ENCODE measurements at places on chromosomes 2 and 18.

DNA sequence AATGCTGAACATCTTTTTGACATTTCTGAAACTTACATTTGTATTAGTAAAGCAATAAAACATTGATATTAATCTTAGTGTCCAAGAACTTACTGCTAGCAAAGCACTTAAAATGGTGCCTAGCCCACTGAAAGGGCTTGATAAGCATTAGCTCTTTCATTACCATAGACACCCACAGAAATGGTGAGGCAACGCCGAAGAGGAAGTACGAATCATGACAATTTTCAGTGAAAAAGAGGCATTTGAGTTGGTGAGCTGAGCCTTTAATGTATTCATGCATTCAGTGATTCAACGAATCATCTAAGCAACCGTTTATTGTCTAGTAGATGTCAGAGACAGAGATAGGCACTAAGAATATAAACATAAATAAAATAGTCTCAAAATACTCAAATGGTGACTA, 101.1 kb downstream of the PIGN start:
- no peak for DNase-seq

DNA sequence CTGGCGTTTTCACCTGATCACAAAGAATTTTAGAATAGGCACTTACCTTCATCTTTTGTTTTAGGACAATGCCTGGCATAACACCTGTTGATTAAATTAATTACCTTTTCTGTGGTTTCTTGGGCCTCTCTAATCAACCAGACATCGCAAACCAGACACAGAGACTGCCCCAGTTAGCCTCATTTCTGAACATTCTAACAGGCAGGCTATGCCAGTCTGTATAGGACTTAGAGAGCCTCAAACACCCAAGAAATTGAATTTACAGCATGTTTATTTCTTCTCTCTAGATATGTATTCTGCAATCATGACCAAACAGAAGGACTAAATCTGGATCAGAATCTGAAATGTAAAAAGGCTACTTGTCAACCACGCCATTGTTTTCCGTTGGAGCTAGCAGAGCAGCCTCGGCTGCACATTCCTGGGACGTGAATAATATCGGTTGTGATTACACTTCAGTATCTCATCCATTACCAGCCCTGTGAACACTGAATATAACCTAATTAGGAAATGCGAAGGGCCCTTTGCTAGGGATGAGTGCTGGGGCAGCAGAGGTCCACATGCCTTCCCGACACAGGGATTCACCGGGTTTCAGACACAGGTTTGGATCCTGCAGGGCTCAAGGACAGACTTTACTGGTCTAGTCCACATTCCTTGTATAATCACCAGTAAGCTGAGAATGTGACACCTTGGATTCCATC, 17.5 kb upstream of the CDC42EP3 start:
- no peak for DNase-seq

DNA sequence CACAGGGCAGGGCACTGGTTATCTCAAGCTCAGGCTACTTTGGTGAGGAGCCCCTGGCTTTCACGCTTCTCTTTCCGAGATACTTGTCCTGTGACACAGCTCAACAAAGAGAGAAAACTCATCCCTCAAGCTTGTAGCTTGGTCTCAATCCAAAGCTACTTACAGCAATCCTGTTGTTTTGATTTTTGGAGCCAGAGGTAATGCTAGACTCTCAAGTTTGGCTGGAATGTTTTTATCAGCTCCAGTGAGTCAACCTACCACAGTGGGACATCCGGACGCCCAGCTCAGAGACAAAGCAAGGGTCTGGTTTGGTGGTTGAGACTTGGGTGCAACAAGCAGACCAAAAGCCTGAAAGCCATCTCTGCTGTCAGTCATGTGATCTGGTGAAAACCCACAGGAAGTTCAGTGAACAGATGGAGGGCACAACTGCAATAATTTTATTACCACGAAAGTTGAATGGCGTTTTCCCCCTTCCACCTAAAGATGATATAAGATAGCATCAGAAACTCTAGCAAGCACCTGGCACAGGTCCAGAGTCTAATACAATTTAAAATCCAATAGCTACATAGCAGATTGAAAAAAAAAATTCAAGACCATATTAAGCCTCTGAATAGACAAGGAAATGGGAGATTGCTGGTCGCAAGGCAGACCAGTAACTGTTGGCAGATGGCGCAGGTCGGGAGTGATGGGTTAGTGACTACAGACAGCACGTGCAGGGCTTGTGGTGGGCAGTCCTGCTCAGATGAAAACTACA, 102.3 kb upstream of the SMAD7 start:
- no peak for DNase-seq

DNA sequence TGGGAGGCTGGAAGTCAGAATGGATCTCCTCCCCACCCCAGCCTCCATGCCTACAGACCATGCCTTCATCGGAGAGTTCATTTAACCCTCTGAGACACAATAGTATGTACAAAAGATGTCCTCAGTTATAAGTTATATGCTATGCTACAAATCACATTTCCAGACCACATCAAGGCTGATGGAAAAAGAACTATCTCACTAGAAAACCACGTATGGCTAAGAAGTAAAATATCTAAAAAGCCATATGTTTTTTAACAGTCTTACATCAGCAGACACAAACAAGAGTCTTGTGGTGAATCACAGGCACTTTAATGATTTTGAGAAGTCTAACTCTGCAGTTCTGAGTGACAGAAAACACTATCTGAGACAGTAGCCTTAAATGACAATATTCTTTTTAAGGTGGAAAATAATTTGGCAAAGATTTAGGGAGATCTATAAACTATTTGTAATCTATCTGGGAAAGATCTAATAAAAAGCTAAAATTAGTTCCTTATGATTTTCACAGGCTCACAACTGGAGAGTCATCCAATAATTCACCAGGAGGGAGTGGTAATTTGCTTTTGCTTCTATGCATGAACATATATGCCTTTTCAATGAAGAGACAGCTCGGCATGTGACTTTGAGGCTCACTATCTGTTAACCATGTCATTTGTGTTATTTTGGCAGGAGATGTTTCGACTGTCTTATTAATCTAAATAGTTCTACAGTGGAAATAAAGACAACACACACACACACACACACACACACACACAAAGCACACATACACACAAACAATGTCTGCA, 197.5 kb downstream of the IRS1 start:
- DNase-seq, result no peak

DNA sequence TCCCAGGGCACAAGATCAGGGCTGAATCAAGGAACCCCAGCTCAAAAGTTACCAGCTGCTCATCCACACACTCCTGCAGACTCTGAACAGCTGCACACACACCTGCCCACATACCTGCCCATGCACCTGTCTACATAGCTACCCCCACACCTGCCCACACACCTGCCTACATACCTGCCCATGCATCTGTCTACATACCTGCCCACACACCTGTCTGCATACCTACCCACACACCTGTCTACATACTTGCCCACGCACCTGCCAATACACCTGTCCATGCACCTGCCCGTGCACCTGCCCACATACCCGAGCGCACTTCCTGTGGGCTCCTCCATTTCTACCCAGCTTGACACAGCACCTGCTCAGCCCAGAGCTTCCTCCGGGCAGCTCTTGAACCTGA, 122.8 kb upstream of the AGAP1 start:
- no peak for DNase-seq

DNA sequence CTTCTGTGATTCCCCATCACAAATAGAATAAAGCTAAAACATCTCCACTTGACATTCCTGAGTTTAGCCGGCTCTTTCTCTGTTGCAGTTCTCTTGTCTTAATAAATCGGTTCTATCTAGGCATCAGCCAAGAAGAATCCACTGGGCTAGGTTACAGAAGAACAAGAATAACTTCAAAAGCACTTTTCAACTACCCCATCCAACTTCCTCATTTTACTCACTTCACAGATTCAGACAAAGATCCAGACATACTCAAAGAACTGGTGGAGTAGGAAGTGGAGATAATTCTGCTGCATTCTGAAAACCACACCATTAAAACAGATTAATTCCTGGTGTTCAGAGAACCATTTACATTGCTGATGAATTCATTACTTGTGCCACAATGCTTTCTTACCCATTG, 9.6 kb upstream of the ALPK2 start:
- DNase-seq, result no peak

DNA sequence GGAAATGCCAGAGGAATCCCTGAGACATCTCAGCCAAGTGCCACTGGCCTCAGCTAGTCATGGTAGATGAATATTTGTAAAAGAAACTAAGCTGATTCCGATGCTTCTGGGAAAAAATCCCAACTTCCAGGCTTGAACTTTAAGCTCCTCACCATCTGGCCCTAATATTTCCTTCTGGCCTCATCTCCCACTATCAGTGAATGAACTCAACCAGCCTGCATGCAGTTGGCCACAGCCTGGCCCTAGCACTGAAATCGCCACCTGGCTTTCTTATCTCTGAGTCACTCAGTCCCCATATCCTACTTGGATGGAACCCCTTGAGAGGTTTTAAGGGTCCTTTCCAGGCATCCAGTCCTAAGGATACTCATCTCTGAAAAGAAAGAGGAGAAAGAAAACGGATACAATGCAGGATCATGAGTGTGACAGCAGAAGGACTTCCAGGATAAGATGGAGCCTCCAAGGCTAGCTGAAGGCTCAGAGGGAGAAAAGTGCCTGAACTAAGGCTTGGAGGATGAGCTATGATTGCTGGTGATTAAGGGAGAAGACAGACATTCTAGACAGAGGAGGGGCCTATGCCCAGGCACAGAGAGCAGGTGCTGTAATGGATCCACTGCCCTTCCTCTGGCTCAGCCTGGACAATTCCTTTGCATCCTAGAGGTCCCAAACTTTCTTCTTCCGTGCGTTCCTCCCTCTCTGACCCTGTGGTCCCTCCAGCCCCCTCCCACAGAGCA, 141.5 kb upstream of the MYCN start:
- DNase-seq, result no peak

GRCh38 chr2:240687741-240688552, 3.7 kb upstream of the AQP12A start:
- no peak for DNase-seq

DNA sequence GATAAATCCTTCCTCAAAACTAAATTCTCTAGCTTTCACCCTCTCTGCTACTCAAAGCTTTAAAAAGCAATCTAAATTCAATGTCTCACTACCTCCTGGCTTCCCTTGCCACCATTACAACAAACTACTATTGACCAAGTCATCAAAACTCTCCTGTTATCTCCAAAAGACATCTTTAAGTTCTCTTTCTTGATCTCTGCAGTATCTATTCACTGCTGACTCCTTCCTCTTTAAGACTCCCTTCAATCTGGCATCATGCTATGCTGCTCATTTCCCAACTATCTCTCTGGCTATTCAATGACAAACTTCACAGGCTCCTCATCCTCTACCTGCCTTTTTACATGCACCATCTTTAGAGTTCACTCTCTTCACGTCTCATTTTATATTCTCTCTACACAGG, 5.9 kb downstream of the PPP3R1 start:
- no peak for DNase-seq

- no peak for DNase-seq
Observed at GRCh38 chr2:145360129-145360790, 840.3 kb upstream of the ZEB2 start.

- DNase-seq, result no peak
Observed at GRCh38 chr2:240707043-240707756, 15.5 kb downstream of the AQP12A start.

- DNase-seq, result no peak
Observed at GRCh38 chr2:125386074-125386473, 1269.9 kb upstream of the GYPC start.

DNA sequence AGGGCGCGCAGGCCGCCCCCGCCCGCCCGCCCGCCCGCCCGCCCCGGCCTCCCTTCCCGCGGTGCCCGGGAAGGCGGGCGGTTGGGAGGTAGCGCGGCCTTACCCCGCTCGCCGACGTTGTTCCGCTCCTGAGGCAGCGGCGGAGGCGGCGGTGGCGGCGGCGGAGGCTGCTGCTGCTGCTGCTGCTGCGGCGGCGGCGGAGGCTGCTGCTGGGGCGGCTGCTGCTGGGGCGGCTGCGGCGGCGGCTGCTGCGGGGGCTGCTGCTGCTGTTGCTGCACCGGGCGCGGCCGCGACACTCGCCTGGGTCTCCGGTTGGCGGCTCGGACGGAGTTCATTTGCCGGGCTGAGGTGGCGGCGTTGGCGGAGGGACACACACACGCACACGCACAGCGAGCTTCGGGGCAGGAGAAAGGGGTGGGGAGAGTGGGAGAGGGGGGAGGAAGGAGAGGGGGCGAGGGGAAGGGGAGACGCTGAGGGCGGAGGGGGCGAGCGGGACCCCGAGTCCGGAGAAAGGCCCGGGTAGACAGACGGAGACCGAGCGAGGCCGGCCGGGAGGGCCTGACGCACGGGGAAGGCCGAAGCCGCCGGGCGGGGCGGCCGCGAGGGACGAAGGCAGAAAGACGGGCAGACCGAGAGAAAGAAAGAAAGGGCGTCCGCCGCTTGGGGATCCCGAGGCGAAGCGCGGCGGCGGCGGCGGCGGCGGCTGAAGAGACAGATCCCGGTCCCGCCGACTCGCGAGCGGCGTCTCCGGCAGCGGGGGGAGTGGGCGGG, 727 bp downstream of the FBXO11 start:
- DNase-seq, result peak; percentile 51

DNA sequence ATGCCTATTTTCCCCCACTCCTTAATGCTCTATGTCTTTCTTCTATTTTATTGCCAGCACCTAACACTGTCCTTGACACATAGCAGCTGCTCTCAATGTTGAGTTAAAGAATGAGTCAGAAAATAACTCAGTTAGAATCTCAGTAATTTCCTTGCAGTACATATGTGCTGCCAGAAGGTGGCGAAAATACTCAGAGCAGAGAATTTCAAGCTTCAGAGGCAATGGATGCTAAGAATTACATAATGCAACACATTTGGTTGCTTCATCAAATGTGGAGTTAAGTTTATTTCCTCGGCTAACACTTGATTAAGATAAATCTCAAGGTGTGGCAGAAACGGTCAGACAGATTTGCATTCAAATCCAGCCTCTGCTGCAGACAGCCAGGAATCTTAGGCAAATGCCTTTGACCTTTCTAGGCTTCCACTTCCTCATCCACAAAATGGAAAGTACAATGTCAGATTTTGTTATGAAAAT, 105.6 kb downstream of the VSNL1 start:
- no peak for DNase-seq

DNA sequence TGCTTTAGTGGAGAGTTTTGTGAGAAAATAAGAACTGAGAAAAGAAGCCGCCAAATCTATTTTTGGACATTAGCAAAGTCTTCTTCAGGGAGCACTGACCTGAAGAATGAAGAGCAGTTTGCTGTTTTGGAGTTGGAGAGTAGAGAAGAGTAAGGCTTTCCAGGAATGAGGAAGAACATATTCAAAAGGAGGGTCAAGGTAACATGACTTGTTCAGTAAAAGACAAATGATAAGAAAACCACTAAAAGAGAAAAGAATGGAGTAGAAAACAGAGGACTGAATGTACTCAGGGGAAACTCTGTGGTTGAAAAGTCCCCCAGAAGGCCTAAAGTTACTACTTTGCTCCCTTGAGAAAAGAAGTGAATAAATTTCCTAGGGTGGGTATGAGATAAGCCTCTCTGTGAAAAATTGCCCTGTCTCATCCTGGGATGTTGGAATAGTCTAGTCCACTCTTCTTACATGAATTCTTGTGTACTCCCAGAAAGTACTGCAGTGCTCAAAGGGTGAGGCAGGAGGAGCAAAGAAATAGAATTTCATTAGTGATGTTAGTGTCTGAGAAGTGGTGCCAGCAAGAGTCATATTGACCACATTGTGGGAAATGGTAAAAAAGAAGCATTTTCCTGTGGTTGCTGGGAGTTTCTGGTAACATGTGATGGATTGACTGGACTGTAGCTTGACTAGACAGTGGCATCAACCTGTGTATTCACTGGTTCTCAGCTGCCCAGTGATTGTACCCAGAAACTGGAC, 27.8 kb downstream of the MBD5 start:
- DNase-seq, result no peak

- no peak for DNase-seq
Observed at GRCh38 chr2:178109813-178110212, 2.4 kb upstream of the RBM45 start.

GRCh38 chr2:7766978-7767565, 849.9 kb downstream of the RNF144A start:
- no peak for DNase-seq

GRCh38 chr2:40103590-40103989, 324.5 kb upstream of the THUMPD2 start:
- no peak for DNase-seq
